ENCODE measurements at places on chromosomes 12 and 14.
A peak's percentile ranks its signal among the peaks of the same experiment; 100 is the strongest.

DNA sequence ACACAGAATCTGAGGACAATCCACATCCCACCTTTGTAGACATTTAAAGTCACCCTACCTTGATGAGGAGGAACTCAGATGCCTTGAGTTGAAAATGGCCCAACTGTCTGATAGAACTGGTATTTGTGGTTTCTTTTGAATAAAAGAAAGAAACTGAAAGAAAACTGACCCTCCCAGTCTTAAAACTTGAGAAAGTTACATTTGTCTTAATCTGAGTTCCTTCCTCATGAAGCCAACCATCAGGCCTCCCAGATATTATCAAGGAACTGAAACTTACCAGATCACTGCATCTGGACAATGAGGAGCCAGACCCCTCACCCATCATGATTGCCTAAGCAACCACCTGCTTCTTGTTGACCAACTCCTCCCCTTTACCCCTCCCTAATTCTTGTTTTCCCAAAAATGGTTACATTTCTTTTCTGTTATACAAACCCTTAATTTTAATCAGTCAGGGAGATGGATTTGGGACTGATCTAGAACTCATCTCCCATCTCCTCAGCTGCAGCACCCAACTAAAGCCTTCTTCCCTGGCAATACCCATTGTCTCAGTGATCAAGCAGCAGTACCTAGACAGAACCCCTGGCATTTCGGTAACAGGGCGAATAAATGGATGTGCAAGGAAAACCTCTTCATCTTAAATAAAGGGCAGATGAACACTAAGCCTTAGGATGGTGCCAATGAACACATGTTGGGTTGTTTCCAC lies 72.0 kb upstream of the RESF1 start:
- no peak for DNase-seq

GRCh38 chr14:101357559-101358319 lies 203.6 kb upstream of the DIO3 start:
- peak; percentile 6 for DNase-seq

- no peak for DNase-seq
Measured at GRCh38 chr12:57765698-57766463, 997 bp downstream of the CYP27B1 start.

- no peak for DNase-seq
Measured at GRCh38 chr12:63822352-63822751, 22.1 kb upstream of the SRGAP1 start.

- peak; percentile 49 for DNase-seq
Measured at GRCh38 chr12:131046813-131047788, 93.4 kb downstream of the ADGRD1 start.

DNA sequence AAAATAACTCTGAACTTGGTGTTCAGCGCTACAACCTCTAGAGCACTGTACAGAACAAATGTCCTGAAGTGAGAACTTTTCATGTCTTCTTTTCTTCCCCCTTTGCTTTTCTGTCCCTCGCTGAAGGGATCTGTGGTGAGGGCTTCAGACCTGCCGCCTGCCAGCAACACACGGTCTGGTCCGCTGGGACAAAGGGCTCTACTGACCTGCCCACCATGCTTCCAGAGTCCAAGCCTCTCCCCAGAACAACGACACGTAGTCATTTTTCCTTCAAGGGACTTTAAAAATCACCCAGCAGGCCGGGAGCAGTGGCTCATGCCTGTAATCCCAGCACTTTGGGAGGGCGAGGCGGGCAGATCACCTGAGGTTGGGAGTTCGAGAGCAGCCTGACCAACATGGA lies 140.4 kb downstream of the EFCAB11 start:
- DNase-seq = no peak

GRCh38 chr14:52015411-52016030 lies 26.2 kb downstream of the RTRAF start:
- DNase-seq = no peak

- no peak for DNase-seq
Measured at GRCh38 chr12:25855716-25856115, 102.8 kb upstream of the RASSF8 start.

DNA sequence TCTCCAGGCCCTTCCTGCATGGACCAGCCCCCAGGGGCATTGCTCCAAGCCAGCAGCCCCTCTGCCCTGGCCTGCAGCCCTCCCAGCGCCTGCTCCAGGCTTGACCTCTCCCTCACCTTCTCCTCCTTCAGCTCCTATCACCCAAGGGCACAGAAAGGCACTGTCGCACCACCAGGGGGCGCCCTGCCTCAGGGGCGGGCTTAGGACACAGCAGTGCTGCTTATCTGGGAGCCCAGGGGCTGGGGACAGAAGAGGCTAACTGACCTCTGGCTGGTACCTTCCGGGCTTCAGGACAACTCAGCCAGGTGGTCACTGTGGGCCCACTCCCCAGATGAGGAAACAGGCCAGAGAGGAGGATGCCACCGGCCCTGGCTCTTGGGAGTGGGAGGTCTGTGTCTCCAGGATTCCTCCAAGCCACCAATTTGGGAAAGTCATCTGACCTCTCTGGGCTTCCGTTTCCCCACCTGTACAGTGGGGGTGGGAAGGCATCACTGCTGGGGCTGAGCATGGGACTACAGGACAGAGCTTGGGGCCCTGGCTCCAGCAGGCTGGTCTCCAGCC lies 25.3 kb upstream of the GPR132 start:
- peak; percentile 78 for DNase-seq

DNA sequence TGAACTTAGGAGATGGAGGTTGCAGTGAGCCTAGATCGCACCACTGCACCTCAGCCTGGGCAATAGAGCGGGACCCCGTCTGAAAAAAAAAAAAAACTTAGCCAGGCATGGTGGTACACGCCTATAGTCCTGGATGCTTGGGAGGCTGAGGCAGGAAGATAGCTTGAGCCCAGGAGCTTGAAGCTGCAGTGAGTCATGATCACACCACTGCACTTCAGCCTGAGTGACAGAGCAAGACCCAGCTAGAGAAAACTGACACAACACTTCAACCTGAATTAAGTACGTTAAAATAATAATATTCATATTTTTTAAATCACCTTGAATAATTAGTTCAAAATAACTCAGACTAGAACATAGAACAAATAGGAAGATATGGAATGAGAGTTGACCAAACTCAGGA lies 5.7 kb upstream of the CATSPERB start:
- no peak for DNase-seq

GRCh38 chr12:22399464-22400180 lies 65.1 kb upstream of the ST8SIA1 start:
- DNase-seq = no peak

DNA sequence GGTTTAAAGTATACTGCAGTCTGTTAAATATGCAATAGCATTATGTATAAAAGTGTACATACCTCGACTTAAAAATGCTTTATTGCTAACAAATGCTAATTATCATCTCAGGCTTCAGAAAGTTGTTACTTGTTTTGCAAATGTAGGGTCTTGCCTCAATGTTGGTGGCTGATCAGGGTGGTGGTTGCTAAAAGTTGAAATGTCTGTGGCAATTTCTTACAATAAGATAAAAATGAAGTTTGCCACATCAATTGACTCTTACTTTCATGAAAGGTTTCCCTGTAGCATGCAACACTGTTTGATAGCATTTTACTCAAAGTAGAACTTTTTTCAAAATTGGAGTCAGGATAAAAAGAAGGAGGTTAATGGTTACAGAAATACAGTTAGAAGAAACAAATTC lies 407.7 kb upstream of the OR4E1 start:
- no peak for DNase-seq

- DNase-seq = no peak
Measured at GRCh38 chr12:84128117-84128991, 784.2 kb downstream of the SLC6A15 start.

GRCh38 chr12:110149086-110149660 lies 25.0 kb downstream of the IFT81 start:
- DNase-seq = no peak

GRCh38 chr12:43425361-43425760 lies 126.6 kb downstream of the ADAMTS20 start:
- no peak for DNase-seq

GRCh38 chr12:96255077-96255476 lies 60.9 kb downstream of the ELK3 start:
- DNase-seq = no peak

All from breast epithelium (tissue), 4 donors.